ENCODE measurements at places on chromosomes 16 and 17. TPM values are rescaled to one million over a fixed set of nuclear protein-coding genes. Genes with fewer than 3 reads are reported as not detected.
A peak's percentile ranks its signal among the peaks of the same experiment; 100 is the strongest.

Gene TAOK2
- total RNA-seq = 33.1 TPM

DNA sequence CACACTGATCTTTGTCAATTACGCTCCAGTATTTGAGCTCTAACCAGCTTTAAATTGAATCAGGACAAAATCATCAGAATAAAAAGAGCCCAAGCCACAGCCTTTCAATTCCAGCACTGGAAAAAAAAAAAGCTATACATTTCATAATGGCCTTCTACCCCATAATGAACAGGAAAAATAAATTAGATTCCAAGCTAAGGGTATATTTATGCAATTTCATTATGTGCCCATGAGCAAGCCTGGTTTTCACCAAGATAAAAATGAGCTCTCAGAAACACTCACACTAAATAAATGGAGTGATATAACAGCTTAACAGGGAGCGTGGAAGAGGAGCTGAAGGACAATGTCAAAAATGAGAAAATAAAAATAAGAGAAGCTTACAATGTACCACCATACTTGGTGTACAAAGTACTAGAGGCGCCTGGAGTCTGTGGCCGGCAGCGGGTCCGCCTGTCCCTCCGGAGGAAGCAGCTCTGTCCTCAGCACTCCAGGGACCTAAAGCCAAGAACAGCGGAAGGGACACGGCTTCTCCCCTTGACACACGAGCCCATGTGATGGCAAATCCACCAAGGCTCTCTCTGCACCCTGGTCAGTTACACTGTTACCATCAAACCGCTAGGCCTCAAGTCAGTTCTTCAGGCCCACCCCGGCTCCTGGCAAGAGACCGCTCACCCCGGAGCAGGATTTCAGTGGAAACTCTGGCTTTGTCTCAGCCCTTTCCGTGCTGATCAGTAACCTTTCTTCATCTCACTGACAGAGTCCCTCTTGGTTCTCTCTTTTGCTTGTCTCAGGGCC is 69.6 kb downstream of the RBFOX3 start:
- DNase-seq = no peak

DNA sequence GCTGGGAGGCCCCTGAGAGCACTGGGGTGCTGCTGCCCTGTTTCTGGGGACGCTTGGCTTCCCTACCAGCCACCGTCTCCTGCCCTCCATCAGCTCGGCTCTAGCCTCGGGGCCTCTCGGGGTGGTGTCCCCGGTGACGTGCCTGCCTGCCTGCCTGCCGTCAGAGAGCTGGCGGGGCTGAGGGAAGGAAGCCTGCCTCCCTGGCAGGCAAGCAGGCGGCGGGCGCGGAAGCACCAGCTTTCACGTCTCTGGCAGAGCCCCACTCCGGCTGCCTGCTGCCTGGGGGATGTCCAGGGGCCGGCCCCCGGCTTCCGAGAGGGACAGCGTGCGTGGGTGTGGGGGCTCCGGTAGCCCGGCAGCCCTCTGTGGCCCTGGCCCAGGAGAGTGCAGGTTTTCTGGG is 9.3 kb downstream of the CENPX start:
- no peak for DNase-seq

DNA sequence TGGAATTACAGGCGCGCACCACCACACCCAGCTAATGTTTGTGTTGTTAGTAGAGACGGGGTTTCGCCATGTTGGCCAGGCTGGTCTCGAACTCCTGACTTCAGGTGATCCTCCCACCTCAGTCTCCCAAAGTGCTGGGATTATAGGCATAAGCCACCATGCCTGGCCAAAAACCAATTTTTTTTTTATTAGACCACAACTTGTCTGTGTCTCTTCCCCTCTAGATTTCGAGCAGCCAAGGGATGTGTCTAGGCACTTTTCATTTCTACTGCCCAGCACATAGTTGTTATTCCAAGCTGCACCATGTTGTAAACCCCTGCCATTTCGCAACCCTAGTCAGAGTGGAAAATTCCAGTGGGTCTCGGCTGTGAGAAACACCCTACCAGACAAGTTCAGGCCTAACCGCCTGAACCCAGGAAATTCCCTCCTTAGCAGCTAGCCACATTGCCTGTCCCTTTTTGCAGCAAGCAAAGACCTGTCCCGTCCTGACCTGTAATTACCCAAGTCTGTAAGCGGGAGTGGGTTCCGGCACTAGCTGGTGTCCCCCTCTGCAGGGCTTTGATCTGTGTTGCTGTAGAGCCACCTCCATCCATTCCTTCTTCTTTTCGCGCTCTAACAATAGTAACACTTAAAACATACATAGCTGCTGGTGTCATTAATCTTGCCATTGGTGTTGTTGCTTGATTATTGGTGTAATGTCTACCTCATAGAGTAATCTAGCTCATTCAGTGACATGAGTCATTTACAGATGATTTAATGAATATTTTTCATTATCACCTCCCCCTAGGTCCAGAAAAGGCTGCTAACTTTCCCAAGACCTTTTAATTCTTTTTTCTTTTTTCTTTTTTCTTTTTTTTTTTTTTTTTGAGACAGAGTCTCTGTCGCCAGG is 77.3 kb upstream of the ATF7IP2 start:
- DNase-seq = peak; percentile 96

Gene CMTM3
- 4.3 TPM for total RNA-seq

Data from MCF 10A (cell line).